ENCODE measurements at places on chromosomes 7 and 10.

- DNase-seq = no peak
These were observed 23.4 kb upstream of the ZC3HAV1 start for GRCh38 chr7:139132887-139133286.

- peak; percentile 56 for DNase-seq
These were observed at the start of gene PALD1 for GRCh38 chr10:70478191-70479164. Gene PALD1, plus strand, starts transcription at chr10:70478767. Its CDS starts 47,185 bp downstream, at chr10:70525952.

DNA sequence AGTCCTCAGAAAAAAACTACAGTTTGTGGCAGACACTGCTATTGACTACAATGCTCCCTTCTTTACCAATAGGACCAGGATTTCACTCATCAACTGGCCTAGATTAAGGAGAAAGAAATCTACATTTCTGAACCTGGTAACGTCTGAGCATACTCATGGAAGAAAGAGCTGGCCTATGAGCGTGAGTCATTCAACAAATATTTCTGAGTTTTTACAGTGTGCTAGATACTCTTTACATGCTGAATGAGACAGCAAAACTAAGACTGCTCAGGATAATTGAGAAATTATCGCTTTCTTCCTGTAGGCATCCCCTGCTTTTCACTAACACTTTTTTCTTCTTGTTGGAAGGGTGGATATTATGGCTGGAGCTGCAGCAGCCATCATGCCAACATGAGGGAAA, 609.7 kb downstream of the TNS3 start:
- DNase-seq = peak; percentile 93

- no peak for DNase-seq
These were observed 57.8 kb downstream of the ZRANB1 start for GRCh38 chr10:124999433-125000365.

- no peak for DNase-seq
These were observed 9.6 kb downstream of the ZKSCAN5 start for GRCh38 chr7:99514050-99514449.

DNA sequence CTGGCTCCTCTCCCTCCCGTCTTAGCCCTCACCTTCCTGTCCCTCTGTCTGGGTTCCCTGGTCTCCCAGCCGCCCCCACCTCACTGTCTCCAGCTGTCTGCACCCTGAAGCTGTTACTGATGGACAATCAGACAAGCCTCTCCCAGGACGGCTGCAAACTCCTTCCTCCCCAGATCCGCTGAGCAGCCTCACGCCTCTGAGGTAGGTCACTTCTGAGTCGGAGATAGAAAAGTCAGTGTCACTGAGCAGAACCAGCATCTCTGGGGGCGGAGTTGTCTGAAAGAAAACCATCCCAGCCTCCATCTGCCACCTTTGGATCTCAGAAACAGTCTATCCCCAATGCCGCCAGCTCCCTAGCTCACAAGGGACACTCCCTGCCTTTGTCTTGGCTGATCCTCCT, 27.4 kb downstream of the FAM241B start:
- DNase-seq = no peak

DNA sequence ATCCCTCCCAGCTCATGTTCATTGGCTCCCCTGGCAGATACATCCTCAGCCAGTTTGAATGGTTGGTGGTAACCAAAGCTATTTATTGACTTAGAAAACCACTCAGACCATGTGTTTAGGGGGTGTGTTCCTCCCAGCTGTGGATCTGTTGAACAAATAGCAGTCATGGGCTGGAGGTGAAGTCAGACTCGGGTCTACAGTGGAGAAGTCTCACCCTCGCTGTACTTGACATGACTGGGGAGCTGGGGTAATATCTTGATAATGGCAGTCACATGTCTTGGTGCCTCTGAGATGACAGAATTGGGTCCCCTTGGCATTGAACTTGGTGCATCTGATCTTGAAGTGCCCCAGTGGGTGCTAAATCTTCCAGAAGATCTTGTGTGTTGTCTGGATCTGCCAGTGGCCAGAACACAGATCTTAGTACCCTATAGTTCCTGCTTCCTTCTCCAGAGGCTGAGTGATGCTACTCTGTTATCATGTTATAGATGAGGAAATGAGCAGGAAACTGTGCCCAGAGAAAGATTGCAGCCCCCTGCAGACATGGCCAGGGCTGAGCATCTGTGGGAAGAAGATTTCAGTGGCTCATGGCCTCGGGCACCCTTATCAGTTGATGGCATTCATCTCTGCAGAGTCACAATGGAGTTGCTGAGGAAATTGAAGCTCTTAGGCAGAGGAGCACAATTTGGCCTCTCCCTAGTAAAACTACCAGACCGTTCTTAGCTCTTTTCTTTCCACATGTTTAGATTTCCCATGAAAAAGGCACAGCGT, 50.4 kb downstream of the ADRA2A start:
- no peak for DNase-seq

- DNase-seq = no peak
These were observed 36.2 kb downstream of the SYPL1 start for GRCh38 chr7:106075937-106076336.

All from NCI-H226 (cell line).